B cell (primary cell): ENCODE measurements at places on chromosomes 13 and 19. TPM values are rescaled to one million over a fixed set of nuclear protein-coding genes. Genes with fewer than 3 reads are reported as not detected.
A peak's percentile ranks its signal among the peaks of the same experiment; 100 is the strongest.

COL4A1 gene
- not detected in 2 replicates for polyA plus RNA-seq

AP1M2 gene
- polyA plus RNA-seq: not detected in 2 replicates

TGFBR3L gene
- polyA plus RNA-seq: 0.21 and 0.22 TPM in 2 replicates

KCNJ14 gene
- 1.5 and 2.1 TPM in 2 replicates for polyA plus RNA-seq

GRCh38 chr19:18364826-18365528, 21.0 kb upstream of the GDF15 start:
- H3K27ac ChIP-seq: no peak overlapping the region
- H3K4me1 ChIP-seq: no peaks in the 10 kb centered on the region
- no peaks in the 10 kb centered on the region for H3K27me3 ChIP-seq
- no peaks in the 10 kb centered on the region for H3K36me3 ChIP-seq

- DNase-seq: peak; percentile 95
These were observed at the start of gene ZNF772 for GRCh38 chr19:57477191-57478008. Gene ZNF772 (minus strand): TSS chr19:57477566. CDS start chr19:57477309, 257 bp downstream.

DNA sequence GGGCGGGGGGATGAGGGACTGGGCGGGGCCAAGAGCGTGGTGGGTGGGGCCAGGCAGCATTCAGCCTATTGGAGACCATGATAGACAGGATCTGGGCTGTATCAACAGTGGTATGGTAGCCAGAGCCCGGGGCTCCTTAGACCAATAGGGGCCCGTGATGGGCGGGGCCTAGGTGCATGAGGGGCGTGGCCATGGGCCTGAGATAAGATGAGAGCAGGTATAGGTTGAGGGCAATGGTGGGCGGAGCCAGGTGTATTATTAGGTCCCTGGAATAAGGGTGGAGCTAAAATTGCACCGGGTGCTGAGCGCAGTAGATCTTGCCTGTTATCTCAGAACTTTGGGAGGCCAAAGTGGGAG, 5.3 kb downstream of the ABCA7 start:
- H3K4me3 ChIP-seq: no peak overlapping the region
- DNase-seq: peak; percentile 70
- H3K36me3 ChIP-seq: peaks cover 58% of the 10 kb centered on the region
- H3K27me3 ChIP-seq: no peaks in the 10 kb centered on the region
- no peak overlapping the region for H3K27ac ChIP-seq

DNA sequence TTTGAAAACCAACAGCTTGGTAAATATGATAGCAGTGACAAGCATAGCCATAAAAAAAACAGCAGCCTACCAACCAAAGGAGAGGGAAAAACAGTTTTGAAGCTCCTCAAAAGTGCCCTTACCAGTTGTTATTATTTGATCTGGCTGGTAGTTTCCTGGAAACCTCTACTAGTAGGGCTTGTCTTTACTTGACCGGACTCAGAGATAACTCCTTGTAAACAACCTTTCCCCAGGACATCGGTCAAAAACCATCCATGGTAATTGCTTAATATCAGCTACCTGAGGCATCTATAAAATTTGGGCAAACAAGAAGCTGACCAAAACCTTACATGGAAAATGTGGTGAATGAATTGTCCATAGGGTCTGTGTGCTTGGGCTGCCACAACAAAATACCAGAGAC, 210.9 kb downstream of the FGF14 start:
- H3K4me1 ChIP-seq: no peaks in the 10 kb centered on the region
- H3K4me3 ChIP-seq: no peak overlapping the region
- H3K27ac ChIP-seq: no peak overlapping the region
- no peaks in the 10 kb centered on the region for H3K27me3 ChIP-seq
- H3K36me3 ChIP-seq: no peaks in the 10 kb centered on the region

GRCh38 chr13:21289475-21289874, 113.0 kb downstream of the MRPL57 start:
- no peaks in the 10 kb centered on the region for H3K4me1 ChIP-seq
- no peak overlapping the region for H3K4me3 ChIP-seq
- H3K36me3 ChIP-seq: no peaks in the 10 kb centered on the region

- no peak overlapping the region for H3K4me3 ChIP-seq
- no peaks in the 10 kb centered on the region for H3K36me3 ChIP-seq
- H3K4me1 ChIP-seq: no peaks in the 10 kb centered on the region
- no peak for DNase-seq
- H3K27ac ChIP-seq: no peak overlapping the region
These were observed 17.1 kb upstream of the LRCH1 start for GRCh38 chr13:46535825-46536224.

DNA sequence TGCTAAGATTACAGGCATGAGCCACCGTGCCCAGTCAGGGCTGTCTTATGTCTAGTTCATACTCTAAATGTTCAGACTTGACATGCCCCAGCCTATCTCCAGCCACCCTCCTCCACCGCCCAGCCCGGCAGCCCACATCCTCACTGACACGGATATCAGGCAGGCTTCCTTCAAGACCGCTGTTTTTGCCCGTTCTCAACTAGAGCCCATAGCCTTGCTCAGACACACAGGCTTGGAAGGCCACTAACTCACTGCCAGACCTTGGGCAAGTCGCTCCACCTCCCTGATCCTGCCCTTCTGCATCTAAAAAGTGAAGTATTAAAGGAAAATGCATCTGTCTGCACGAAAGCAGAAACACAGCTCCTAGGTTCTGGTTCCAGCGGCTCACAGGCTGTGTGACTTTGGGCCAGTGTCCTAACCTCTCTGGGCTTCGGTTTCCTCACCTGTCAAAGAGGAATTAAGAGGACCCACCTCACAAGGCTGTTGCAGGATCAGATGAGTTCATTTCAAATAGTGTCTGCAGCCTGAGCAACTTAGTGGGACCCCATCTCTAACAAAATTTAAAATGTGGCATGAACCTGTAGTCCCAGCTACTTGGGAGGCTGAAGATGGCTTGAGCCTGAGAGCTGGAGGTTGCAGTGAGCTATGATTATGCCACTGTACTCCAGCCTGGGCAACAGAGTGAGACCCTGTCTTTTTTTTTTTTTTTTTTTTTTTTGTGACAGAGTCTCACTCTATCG, 14.5 kb upstream of the CERS4 start:
- peak overlapping the region; percentile 93 for H3K27ac ChIP-seq
- peak; percentile 82 for DNase-seq
- peak overlapping the region; percentile 43 for H3K4me3 ChIP-seq
- peaks cover 57% of the 10 kb centered on the region for H3K4me1 ChIP-seq

GRCh38 chr19:42514449-42514848, 13.8 kb downstream of the CEACAM1 start:
- H3K27ac ChIP-seq: no peak overlapping the region
- no peaks in the 10 kb centered on the region for H3K36me3 ChIP-seq
- no peak for DNase-seq
- H3K4me3 ChIP-seq: no peak overlapping the region
- H3K27me3 ChIP-seq: no peaks in the 10 kb centered on the region
- H3K4me1 ChIP-seq: peaks cover 9% of the 10 kb centered on the region

GRCh38 chr13:51291341-51291740, 48.1 kb upstream of the SERPINE3 start:
- no peaks in the 10 kb centered on the region for H3K36me3 ChIP-seq
- no peaks in the 10 kb centered on the region for H3K27me3 ChIP-seq
- peaks cover under 1% of the 10 kb centered on the region for H3K4me1 ChIP-seq
- no peak overlapping the region for H3K27ac ChIP-seq
- no peak for DNase-seq

DNA sequence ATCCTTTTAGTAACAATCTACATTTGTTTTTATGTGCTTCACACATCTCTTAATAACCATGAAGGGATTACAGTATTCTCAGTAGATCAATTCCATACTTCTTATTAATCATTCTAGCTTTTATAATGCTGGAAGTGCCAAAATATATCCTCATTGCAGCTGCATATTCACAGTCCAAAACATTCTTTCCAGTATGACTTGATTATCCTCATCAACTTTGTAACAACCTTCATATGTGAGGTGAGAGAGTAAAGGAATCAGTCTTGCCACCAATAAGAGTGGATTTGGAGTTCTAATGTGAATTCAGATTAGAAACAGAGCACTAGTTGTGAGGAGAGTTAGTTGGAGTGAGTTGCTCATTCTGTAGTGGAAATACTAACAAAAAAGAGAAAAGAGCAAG, 208.0 kb upstream of the SPRY2 start:
- H3K27ac ChIP-seq: no peak overlapping the region
- H3K36me3 ChIP-seq: no peaks in the 10 kb centered on the region
- H3K4me3 ChIP-seq: no peak overlapping the region
- peaks cover 14% of the 10 kb centered on the region for H3K4me1 ChIP-seq
- no peaks in the 10 kb centered on the region for H3K27me3 ChIP-seq

DNA sequence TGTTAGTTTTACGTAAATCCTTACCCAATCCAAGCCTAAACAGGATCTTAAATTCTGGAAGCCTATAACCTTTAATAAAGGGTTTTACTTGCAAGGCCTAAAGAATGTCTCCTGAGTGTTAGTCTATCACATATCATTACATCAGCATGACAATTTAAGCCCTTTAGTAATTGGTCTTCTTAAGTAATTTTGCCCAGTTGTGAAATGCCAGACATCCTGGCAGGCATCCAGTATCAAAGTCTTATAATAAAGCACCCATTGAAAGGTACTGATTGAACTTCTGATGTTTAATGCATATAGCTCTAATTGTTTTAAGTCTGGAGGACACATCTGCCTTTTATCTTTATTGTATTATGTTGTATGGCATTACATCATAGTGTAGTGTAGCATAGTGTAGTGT, 1078.9 kb downstream of the SLITRK1 start:
- no peak overlapping the region for H3K4me3 ChIP-seq
- no peaks in the 10 kb centered on the region for H3K36me3 ChIP-seq
- no peaks in the 10 kb centered on the region for H3K27me3 ChIP-seq
- H3K27ac ChIP-seq: no peak overlapping the region
- H3K4me1 ChIP-seq: no peaks in the 10 kb centered on the region

DNA sequence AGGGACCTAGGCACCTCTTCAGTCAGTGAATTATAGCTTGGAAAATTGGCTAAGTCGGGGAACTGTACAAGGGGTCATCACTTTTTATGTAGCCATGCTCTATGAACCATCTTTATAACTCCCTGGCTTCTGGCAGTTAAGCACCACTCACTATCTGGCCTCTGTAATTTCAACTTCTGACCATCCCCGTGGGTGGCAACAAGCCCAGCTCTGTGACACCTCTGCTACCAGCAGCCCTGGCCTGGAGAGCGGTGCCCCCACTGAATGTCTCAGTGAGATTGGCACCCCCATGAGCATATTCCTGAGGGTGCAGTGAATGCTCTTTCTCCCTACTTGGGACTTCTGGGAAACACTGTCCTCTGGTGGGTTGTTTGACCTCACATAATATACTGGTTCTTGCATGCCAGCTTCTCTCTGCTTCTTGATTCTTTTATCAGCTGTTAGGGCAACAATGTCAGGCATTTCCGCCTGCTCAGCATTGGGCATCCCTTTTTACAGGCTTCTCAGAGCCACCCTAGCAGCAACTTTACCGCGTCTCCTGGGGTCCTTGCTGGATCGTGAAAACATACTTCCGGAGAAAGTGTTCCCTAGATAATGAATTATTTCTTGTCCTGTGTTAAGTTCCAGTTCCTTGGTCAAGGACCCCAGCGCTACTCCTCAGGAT, 10.4 kb downstream of the KL start:
- no peaks in the 10 kb centered on the region for H3K36me3 ChIP-seq
- no peak for DNase-seq
- no peaks in the 10 kb centered on the region for H3K27me3 ChIP-seq

- peaks cover 3% of the 10 kb centered on the region for H3K36me3 ChIP-seq
- no peak overlapping the region for H3K4me3 ChIP-seq
- no peak for DNase-seq
- H3K27ac ChIP-seq: no peak overlapping the region
- peaks cover 56% of the 10 kb centered on the region for H3K4me1 ChIP-seq
- peaks cover 14% of the 10 kb centered on the region for H3K27me3 ChIP-seq
These were observed 2.3 kb downstream of the TGFBR3L start for GRCh38 chr19:7916955-7917266.

DNA sequence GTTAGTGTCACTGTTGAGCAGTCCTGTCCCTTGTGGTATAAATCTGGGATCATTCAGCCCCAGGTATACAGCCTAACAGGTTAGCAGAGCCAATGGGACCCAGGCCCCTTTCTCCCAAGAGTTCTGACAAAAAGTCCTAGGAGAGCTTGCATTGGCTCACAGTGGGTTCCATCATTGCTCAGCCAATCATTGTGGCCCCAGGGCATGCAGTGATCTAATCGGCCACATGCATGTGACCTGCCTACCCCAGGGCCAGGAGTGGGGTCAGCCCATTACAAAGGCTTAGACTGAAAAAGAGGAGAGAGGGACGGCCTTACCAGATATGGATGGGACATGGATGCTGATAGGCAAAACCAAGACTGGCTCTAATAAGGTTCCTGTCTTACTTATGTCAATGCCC, 41.1 kb downstream of the SPTBN4 start:
- H3K27ac ChIP-seq: no peak overlapping the region
- DNase-seq: no peak
- H3K4me3 ChIP-seq: no peak overlapping the region
- H3K27me3 ChIP-seq: peaks cover 18% of the 10 kb centered on the region
- H3K4me1 ChIP-seq: peaks cover 3% of the 10 kb centered on the region
- H3K36me3 ChIP-seq: no peaks in the 10 kb centered on the region

DNA sequence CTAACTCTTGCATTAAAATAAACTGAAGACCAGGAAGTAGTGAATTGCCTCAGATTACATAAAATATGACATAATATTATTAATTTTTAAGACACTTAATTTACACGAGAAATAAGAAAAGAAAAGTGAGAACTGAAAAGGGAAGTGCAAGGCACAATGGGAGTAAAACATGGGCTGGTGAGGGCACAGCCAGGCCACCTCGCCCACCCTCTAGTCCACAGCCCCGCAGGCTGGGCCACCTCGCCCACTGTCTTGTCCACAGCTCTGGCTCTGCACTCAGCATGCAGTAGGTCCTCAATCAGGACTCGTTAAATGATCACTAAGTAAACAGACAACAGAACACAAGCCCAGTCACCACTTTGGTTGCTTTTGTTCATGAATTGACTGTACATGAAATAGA, 67.8 kb upstream of the ARHGEF7 start:
- H3K4me1 ChIP-seq: peaks cover 8% of the 10 kb centered on the region
- H3K27me3 ChIP-seq: no peaks in the 10 kb centered on the region
- H3K4me3 ChIP-seq: no peak overlapping the region
- no peak overlapping the region for H3K27ac ChIP-seq

- H3K27me3 ChIP-seq: no peaks in the 10 kb centered on the region
- no peak for DNase-seq
- no peak overlapping the region for H3K27ac ChIP-seq
- H3K4me1 ChIP-seq: no peaks in the 10 kb centered on the region
- H3K4me3 ChIP-seq: no peak overlapping the region
These were observed 21.0 kb downstream of the SPACA7 start for GRCh38 chr13:112397108-112397507.

GRCh38 chr19:13866463-13867046, 10.4 kb upstream of the NANOS3 start:
- peak overlapping the region; percentile 67 for H3K4me3 ChIP-seq
- no peak overlapping the region for H3K27ac ChIP-seq
- no peaks in the 10 kb centered on the region for H3K36me3 ChIP-seq
- H3K4me1 ChIP-seq: peaks cover 22% of the 10 kb centered on the region
- peaks cover 66% of the 10 kb centered on the region for H3K27me3 ChIP-seq

DNA sequence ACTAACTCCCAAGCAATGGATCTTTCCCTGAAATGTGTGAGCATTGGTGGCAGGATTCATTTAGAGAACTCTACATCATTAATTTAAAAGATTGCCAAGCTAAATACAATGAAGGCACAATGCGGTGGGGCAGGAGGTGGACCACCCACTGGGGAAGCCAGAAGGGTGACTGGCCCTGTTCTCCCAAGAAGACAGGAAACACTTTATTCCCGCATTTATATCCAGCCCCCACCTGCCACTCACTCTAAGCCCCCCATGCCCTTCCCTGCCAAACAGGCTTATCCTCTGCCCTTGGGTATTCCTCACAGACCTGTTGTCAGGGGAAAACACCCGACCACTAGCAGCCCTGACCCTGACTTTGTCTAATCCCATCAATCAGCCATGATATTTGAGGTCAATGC, 189.1 kb upstream of the UBL3 start:
- H3K4me1 ChIP-seq: no peaks in the 10 kb centered on the region
- no peaks in the 10 kb centered on the region for H3K27me3 ChIP-seq
- H3K27ac ChIP-seq: no peak overlapping the region

- H3K27me3 ChIP-seq: peaks cover 93% of the 10 kb centered on the region
- no peak within 1 kb of the TSS for H3K4me3 ChIP-seq
- H3K27ac ChIP-seq: no peak within 1 kb of the TSS
- H3K36me3 ChIP-seq: no peaks in the 10 kb centered on the region
- peaks cover 43% of the 10 kb centered on the region for H3K4me1 ChIP-seq
These were observed at the start of gene MAST1 for GRCh38 chr19:12838182-12838885. Gene MAST1 (plus strand): TSS chr19:12838515. CDS start chr19:12838573, 58 bp downstream.
